ENCODE measurements at places on chromosomes 11 and 22.

DNA sequence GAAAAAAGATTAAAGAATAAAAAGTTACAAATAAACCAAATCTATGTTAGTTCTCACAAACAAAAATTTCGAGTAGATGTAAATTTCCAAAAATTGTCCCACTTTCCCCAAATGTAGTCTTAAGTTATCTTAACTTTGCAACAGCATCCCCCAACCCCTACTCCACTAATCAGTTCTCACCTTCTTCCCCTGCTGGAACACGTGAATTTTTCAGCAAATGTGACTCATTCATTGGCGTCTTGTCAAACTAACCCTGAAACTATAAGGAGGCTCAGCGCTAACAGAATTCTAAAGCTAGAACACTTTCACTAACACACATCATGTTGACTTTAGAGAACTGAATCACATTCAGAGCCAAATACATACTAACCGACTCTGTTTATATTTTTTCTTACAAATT lies 46.1 kb downstream of the PHF21A start:
- DNase-seq = no peak

DNA sequence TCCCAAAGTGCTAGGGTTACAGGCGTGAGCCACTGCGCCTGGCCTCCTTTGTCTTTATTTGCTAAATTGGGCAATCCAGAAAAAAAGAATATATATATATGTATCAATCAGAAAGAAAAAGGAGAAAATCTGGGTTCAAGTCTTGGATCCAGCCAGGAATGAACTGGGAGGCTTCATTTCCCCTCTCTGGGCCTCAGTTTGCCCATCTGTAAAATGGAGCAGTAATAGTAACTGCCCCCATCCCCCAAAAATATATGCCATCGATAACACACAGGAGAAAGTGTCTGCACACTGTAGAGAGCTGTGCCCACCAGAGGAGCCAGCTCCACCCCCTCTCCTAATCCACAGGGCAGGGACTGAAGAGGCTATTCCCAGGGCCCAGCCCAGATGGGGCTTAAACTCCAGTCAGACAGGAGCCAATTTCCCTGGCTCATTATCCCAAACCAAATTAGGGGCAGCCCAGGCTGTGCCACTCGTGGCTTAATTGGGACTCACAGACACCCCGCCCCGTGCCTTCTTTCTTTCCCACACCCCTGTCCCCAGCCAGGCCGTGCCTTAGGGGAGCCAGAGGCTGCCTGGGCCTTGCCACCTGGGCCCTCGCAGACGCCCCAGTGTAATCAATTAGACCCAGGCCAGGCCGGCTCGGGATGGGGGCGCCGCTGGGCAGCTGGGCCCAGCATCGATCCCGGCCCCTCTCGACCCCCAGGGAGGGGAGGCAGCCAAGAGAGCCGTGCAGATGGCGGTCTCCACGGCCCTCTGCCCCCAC lies 171.5 kb downstream of the MN1 start:
- no peak for DNase-seq

DNA sequence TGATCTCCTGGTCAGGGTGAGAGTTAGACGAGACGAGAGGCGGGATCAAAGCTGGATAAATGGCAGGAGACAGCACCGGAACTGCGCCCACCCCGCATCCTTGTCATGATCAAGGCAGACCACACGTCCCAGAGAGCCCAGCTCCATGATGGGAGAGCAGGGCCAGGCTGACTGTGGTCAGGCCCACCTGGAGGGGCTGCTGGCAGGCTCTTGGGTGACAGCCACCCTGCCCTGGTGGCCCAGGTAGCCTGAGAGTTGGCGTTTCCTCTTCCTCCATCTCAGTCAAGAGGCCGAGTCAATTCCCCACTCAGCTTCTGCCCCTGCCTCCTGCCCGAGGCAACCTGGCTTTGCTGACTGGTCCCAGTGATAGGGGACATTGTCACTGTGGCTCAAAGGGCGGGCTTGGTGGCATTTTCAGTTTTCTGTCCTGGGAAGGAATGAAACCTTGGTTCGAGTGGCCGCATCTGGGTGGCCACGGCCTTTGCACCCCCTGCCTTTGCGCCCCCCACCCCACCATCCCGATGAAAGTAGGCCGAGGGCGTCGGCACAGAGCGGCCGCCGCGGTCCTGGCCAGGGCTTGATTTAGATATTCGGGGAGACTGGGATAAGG lies 60.8 kb upstream of the PPARA start:
- DNase-seq = no peak

GRCh38 chr22:42797011-42797410 lies 60.1 kb downstream of the ARFGAP3 start:
- DNase-seq = no peak

DNA sequence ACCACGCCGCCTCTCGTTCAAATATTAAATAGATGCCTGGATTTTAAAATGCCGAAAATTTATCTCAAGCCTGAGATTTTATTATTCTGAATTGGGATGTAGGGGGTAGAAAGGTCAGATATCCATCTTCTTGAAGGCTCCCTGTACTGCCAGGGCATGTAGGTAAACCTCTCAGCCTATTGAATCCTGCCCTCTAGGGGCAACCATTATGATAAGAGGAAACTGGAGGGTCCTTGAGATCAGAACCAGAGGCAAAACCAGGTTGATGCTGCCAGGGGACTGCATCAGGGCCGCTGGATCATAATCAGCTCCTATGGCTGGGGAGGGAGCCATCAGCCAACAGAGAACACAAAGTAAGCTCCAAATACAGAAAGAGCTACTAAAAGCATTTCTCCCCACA lies 92.4 kb downstream of the KCNC1 start:
- no peak for DNase-seq

DNA sequence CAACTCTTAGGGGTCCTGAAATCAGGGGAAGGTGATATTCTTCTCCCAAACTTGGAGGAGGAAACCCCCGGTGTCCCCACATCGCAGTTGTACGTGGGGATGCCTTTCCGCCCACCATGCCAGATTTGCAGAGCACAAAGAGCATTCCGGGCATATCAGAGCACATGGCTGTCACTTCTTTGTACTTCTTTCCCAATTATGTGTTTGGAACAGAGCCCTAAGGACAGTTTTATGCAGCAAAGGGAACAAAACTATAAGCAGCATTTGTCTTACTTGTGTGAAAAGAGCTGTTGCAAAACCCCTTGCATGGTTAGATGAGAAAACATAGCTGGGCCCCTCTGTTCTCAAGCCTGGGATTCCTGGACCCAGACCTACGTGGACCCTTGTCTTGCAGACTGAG lies 41.2 kb downstream of the NTM start:
- no peak for DNase-seq

DNA sequence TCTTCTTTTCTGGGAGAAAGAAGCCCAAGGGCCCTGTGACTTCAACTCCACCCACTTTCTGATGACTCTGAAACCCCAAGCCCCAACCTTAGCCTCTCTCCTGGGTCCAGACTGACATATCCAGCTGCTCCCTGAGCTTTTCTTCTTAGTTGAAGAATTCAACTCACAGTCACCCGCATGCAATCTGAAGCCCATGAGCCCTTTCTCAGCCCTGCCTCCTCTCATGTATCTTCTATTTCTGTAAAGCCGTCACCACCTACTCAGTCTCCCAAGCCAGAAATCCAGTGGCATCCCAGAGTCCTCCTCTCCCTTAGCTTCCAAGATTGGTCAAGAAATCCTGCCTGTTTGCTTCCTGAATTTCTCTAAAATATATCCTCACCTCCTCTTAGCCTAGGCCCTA lies 7.1 kb upstream of the TMA7B start:
- DNase-seq = no peak

DNA sequence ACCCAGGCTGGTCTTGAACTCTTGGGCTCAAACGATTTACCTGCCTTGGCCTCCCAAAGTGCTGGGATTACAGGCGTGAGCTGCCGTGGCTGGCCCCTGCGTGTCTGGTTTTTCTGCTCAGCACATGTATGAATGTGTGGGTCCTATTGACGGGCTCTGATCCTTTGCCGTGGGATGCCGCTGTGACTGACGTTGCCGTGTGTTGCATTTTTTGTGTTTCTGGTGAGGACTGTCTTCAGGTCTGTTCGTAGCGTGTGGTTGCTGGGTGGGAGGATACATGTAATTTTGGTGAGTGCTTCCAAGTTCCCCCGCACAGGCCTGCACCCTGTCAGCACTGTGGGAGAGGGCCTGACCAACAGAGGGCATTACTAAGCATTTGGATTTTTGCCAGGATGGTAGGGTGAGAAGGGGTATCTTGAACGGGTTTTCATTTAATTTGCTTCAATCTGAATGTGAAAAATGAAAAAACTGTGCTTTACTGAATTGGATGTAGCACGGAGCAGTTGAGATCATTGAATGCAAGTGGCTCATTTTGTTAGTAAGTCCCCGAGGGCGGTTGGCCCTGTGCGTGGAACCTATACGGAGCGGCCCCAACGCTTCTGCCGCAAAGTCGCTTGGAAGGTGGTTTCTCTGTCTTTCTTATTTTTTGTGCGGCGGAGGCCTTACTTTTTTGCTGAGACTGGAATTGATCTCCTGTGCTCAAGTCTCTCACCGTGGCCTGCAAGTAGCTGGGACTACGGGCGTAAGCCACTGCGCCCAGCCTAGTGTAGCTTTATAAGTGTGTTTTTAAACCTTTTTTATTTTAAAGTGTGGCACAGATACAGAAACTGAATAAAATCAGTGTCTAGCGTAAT lies 8.2 kb downstream of the ZBED4 start:
- DNase-seq = no peak

All from left renal cortex interstitium (tissue), 4 donors.